Thymus (tissue), 14 donors: ENCODE measurements at places on chromosomes 11 and 22.
A peak's percentile ranks its signal among the peaks of the same experiment; 100 is the strongest.

- no peaks in the 10 kb centered on the region for H3K27me3 ChIP-seq
- peak overlapping the region; percentile 71 for H3K4me3 ChIP-seq
- peak; percentile 32 for DNase-seq
- H3K36me3 ChIP-seq = peaks cover 6% of the 10 kb centered on the region
Observed at GRCh38 chr22:45240104-45240809, 437 bp downstream of the KIAA0930 start.

GRCh38 chr22:20526628-20527355 lies 19.4 kb downstream of the MED15 start:
- H3K36me3 ChIP-seq = peaks cover 37% of the 10 kb centered on the region
- H3K4me3 ChIP-seq = no peak overlapping the region
- H3K4me1 ChIP-seq = peaks cover 25% of the 10 kb centered on the region
- DNase-seq = no peak

DNA sequence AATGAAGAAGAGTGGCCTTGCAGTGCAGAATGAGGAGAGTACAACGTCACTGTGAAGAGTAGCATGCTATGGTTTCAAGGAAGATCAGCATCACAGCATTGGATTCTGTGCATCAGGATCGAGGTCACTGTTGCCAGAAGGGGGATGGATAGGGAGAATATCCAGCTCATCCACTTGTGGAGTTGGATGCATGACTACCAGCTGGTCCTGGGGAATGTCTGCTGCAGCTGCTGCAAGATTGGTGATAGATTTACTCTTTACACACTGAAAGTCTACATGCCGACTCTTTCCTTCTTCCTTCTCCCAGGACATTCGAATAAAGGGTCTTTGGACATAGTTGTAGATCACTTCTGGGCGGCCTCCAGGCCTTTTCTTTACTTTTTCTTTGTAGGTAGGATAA lies 74.3 kb downstream of the BTBD10 start:
- H3K4me1 ChIP-seq = no peaks in the 10 kb centered on the region
- no peak for DNase-seq
- H3K27me3 ChIP-seq = no peaks in the 10 kb centered on the region

DNA sequence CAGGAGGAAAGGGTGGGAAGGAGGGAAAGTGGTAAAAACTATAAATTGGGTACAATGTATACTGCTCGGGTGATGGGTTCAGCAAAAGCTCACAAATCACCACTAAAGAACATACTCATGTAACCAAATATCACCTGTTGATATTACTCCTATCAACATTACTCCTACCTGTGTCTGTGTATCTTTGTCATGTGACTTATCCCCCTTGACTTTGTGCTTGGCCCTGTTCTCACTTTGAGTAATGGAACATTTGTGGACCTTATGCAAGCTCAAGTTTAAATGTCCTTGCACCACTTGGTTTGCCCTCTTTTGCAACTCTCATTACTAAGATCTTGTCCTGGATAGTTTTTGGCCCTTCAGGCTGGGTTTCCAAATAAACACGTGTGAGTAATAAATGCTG lies 39.0 kb downstream of the ZNF280B start:
- no peaks in the 10 kb centered on the region for H3K36me3 ChIP-seq
- H3K4me3 ChIP-seq = no peak overlapping the region
- no peak overlapping the region for H3K27ac ChIP-seq
- DNase-seq = no peak
- no peaks in the 10 kb centered on the region for H3K4me1 ChIP-seq

GRCh38 chr11:92460213-92460612 lies 235.6 kb downstream of the FAT3 start:
- H3K4me3 ChIP-seq = no peak overlapping the region
- DNase-seq = no peak
- no peak overlapping the region for H3K27ac ChIP-seq

DNA sequence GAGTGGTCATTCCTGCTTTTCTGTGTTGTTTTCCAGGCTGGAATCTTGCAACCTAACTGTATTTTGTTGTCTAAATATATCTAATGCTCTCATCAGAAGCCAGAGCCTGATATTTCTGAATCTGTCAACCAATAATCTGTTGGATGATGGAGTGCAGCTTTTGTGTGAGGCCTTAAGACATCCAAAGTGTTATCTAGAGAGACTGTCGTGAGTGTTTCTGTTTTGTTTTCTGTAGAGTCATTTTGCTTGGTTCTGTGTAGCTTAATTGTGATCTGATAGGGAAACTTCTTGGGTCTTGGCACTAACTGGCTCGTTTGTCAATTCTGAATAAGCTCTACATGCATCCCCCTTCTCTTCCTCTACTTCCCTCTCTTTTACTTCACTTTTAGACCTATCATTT lies 31.2 kb upstream of the RBMXL2 start:
- no peak for DNase-seq
- no peaks in the 10 kb centered on the region for H3K4me1 ChIP-seq
- H3K4me3 ChIP-seq = no peak overlapping the region
- H3K27ac ChIP-seq = no peak overlapping the region

DNA sequence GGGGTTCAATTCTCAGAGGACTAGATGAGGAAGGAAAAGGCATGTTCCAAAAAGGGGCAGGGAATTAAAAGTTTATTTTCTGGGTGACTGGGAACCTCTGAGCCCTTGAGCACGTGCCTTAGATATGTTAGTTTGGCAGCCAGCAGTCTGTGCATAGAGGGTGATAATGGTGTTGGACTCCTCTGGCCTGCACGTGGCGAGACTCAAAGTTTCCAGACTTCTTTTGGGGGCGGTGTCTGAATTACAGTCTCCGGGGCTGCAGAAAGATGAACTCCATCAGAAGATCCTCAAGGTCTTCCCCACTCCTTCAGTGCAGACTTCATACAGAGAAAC lies 861 bp upstream of the ZNRF3 start:
- DNase-seq = no peak
- peak overlapping the region; percentile 11 for H3K27ac ChIP-seq
- H3K4me1 ChIP-seq = peaks cover 7% of the 10 kb centered on the region
- H3K4me3 ChIP-seq = peak overlapping the region; percentile 60
- peaks cover 44% of the 10 kb centered on the region for H3K27me3 ChIP-seq
- H3K36me3 ChIP-seq = no peaks in the 10 kb centered on the region

DNA sequence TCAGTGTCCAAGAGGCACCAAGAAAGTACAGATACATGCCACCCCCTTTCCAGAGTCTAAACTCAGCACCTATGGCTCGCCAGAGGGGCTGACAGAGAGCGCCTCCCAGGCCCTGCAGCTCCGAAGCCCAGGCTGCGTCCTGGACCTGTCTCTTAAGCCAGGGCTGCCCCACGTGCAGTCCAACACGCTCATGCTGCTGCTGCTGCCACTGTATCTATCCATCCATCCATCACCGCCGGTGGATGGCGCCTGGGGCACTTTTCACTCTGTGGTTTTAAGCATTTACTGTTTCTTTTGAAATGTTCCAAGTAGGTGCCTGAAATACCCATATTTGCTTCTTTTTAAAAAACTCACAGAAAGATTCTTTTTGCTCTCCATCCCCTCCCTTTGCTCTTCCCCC lies 41.8 kb downstream of the MACROD1 start:
- H3K36me3 ChIP-seq = no peaks in the 10 kb centered on the region
- peaks cover 8% of the 10 kb centered on the region for H3K4me1 ChIP-seq
- no peak overlapping the region for H3K27ac ChIP-seq
- no peak overlapping the region for H3K4me3 ChIP-seq
- DNase-seq = no peak
- H3K27me3 ChIP-seq = no peaks in the 10 kb centered on the region

DNA sequence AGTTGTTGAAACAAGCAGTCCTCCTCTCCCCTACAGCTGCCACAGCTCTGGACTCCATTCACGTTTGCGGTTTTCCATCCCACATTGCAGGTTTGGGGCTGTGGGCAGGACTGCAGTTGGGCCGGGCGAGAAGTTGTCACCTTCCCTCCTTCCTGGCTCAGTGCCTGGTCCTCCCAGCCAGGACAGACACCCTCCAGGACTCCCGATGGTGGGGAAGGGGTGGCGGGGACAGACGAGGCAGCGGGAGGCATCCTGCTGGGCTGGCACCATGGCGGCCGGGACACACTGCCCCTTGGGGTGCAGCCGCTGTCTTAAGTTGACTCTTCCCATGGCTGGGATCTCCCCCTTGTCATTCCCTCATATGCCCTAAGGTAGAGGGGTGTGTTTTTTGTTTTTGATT lies 615.2 kb downstream of the BRD1 start:
- no peak for DNase-seq
- H3K27me3 ChIP-seq = no peaks in the 10 kb centered on the region
- no peaks in the 10 kb centered on the region for H3K36me3 ChIP-seq

DNA sequence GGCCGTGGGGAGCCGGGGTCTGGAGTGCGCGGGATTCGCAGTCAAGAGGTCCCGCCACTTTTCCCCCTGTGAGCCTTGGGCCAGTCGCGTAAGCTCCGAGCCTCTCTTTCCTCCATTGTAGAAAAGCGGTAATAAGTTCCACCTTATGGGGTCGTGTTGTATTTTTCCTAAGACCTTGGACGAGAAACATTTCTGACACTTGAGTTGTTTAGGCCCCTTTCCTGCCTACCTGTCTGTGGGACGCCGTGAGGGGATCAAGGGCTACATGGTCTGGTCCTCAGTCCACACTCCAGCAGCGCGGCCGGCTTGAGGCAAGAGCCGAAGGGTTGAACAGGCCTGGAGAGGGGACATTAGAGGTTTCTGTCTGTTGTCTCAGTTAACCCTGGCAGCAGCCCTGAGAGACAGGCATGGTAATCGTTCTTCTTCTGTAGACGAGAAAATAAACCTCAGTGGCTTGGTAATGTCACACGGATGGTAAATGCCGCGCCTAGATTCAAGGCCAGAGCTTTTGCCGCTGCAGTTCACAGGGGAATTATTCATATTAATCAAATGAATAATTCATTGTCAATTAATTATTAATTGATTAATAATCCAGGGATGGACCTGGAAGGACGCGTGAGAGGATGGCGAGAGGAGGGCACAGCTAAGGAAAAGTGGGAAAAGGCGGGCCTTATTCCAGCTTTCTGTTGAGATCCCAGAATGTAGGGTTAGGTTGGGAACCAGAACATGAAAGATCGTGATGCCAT lies 545 bp downstream of the FEN1 start:
- no peak for DNase-seq
- peaks cover 18% of the 10 kb centered on the region for H3K4me1 ChIP-seq
- H3K4me3 ChIP-seq = peak overlapping the region; percentile 82
- no peaks in the 10 kb centered on the region for H3K27me3 ChIP-seq
- peak overlapping the region; percentile 94 for H3K27ac ChIP-seq

- no peak overlapping the region for H3K4me3 ChIP-seq
- no peaks in the 10 kb centered on the region for H3K27me3 ChIP-seq
- no peaks in the 10 kb centered on the region for H3K4me1 ChIP-seq
- no peaks in the 10 kb centered on the region for H3K36me3 ChIP-seq
- no peak overlapping the region for H3K27ac ChIP-seq
- no peak for DNase-seq
Observed at GRCh38 chr11:9550191-9550628, 23.3 kb upstream of the WEE1 start.

GRCh38 chr11:73372375-73372993 lies 3.7 kb upstream of the RELT start:
- no peaks in the 10 kb centered on the region for H3K27me3 ChIP-seq
- no peak overlapping the region for H3K4me3 ChIP-seq
- H3K36me3 ChIP-seq = no peaks in the 10 kb centered on the region

DNA sequence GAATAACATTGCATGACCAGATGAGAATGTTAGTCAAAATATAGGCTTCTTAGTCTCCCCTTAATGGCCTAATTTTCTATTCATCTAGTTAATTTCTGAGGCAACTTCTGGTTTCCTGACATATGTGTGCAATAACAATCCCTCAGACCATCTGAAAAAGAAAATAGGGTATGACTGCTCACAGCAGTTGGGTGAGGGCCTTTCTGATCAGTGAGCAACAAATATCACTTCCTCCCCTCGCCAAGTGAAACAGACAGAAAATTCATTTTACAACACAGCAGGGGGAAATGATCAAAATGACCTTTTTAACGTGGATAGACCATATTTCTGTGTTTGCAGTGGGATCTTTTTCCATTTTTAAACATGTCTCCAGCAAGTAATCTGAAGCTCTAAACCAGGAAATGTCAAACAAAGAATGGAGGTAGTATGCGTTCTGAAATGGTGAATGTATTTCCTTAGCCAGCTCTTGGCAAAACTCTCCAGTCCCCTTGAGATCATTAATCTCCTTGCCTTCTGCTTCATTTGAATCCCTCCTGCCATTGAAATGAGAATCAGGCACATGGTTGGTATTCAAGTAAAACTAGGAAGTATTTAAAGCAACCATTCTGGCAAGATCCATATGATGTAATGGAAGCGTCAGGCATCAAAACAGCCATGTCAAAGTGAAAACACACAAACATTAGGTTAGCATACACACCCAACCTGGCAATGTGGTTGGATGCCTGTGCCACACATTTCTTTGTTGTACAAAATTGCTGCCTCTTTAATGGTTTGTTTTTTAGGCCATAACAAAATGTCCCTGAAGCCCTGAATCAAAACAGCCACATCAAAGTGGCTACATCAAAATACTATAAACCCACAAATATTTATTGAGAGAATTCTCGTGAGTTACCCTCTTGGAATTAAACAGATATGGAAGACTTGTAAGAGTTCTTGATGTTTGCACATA lies 100.1 kb downstream of the SLC1A2 start:
- no peaks in the 10 kb centered on the region for H3K27me3 ChIP-seq
- no peak overlapping the region for H3K27ac ChIP-seq
- H3K4me3 ChIP-seq = no peak overlapping the region
- no peaks in the 10 kb centered on the region for H3K4me1 ChIP-seq
- no peak for DNase-seq

GRCh38 chr22:41398921-41399320 lies 17.2 kb downstream of the TEF start:
- DNase-seq = no peak
- peaks cover 18% of the 10 kb centered on the region for H3K36me3 ChIP-seq
- H3K4me3 ChIP-seq = no peak overlapping the region
- no peaks in the 10 kb centered on the region for H3K27me3 ChIP-seq
- H3K4me1 ChIP-seq = no peaks in the 10 kb centered on the region
- H3K27ac ChIP-seq = no peak overlapping the region
